ENCODE measurements at places on chromosomes 6 and 20.

DNA sequence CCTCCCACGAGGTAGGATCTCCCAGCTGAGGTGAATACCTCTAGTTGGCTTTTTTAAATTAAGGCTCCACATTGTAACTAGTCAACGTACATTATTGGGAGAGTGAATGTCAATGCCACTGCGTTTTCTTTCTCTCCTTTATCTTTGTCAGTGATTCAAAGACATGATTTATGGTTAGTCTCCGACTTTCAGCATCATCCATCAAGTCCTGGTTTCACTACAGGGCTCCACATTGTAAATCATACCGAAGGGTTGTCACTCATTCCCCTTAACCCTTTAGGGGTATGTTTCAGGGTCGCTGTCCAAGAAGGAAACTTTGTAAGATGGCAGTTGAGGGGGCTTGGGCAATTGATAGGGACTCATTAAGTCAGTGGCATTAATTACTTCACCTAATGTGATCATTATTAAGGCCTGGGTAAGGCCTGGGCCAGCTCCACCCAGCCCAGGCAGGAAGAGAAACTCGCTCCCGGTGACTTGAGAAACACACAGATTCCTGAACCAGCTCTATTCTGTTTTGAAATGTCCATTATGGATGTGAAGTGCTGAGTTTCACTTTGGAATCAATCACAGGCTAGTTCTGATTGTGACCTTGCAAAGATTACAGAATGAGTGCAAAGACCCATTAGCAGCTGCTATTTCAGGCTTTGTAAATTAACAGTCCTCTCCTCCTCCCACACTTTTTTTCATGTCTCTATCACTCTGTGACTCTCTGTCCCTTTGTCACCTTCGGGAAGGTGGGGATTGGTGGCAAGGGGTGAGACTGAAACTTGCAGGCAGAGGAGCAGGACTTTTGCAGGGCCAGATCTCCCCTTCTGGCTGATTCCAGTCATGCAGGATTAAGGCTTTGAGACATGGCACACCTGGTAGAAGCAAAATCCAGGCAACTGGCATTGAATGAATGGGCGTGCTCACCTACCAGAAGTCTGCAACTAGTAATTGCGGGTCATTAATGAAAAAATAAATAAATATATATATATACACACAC lies 222.4 kb downstream of the TSHZ2 start:
- no peak for DNase-seq

DNA sequence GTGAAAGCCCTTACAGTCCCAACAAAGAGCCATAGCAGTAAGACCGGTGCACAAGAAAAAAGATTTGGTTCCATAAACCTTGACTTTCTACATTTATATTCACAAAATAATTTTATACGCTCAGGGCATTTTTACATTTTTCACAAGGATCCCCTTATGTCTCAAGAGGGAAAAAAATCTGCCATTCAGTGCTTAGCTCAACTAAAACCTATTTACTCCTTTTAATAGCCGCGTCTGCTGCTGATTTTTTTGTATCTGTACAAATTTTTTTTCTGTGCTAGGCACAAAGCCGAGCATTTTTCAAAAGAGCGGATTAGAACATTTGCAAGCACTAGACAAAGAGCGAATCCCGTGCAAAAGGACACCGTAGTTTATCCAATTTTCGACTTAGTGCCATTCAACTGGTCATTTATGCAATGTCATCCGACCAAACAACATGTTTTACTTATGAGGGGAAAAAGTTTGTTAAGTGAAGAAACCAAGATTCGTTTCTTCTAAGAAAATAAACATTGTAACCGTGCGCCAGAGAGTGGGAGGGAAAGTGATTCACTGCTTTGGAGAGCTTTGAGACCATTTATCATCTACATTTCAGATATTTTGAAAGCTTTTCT lies 3.7 kb downstream of the TFAP2D start:
- no peak for DNase-seq

- DNase-seq = no peak
Observed at GRCh38 chr6:169416249-169416648, 162.6 kb upstream of the THBS2 start.

DNA sequence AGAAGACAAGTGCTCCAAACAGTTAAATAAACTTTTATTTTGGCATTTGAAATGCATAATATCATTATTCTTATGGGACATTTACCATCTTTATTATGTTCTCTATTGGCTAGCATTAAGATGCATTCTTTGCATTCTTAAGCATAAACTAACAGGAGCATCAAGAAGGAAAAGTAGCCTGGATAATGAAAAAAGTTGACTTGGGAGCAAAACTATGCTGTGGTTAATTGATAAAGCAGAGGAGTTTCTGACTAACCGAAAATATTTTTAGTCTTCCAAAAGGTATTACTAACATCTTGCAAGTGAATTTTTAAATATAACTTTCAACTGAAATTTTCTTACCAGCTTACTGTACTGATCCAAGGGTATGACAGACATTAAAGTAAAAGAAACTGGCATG lies 140.3 kb downstream of the FLRT3 start:
- DNase-seq = no peak

- DNase-seq = no peak
Observed at GRCh38 chr20:61753987-61754956, 311.4 kb downstream of the TAF4 start.

DNA sequence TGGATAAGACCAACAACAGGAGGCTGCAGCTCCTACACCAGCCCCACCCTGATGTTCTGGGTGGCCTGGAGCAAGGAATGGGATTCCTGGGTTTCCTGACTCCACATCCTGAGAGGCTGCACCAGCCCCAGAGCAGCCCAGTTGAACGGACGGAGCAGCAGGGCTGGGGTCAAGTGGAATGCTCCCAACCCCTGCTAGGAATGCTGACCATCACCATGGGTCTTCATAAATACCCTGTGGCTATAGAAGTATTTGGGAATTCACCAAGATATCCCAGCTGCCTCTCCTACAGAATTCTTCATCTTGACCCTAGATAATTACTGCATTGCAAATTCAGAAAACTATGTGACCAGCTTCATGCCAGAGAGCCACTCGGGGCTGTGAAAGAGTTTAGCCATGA lies 180.3 kb downstream of the THBS2 start:
- DNase-seq = no peak

GRCh38 chr6:100088009-100088408 lies 94.0 kb upstream of the MCHR2 start:
- DNase-seq = no peak

DNA sequence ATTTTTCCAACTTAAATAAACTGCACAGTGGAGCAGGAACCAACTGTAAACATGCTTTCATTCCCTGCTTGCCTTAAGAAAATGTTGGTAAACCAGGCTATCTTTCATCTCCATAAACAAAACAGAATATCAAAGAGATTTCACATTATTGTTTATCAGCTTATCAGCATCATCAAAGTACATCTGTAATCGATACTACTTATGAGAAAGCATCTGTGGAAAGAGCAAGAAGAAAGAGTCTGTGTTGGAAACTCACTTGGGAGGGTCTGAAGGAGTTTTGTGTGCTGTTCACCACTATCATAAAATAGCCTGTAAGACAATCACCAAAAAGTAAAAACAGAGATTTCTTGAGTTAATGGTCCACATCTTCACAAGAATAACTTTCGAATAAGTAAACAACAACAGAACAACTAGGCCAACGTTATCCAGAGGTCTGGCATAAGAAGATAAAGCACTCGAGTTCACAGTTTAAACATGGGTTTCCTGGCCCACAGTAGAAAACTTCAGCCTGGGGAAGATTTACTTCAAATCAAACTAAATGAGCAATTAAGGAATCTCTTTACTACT lies 47.9 kb downstream of the EPB41L2 start:
- no peak for DNase-seq

DNA sequence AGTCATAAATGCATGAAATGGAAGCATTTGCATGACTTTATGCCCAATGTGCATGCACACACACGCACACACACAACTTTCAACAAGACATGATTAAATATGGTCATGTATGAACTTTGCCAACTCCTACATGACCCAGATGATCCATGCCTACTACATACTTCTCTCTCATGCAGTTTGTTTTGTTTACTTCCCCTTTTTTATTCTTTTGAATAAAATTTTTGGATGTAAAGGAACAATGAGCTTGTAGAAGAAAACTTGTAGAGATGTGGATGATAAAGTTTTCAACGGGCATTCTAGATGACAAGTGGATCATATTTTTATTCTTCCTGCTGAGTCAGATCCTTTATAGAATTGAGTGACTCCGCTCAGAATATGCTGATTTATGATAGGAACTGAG lies 50.8 kb upstream of the AIG1 start:
- DNase-seq = no peak

GRCh38 chr6:144912474-144912873 lies 627.3 kb downstream of the UTRN start:
- no peak for DNase-seq

- DNase-seq = no peak
Observed at GRCh38 chr20:37518606-37519507, 2.2 kb upstream of the NNAT start.

- DNase-seq = no peak
Observed at GRCh38 chr20:62141397-62142251, 1.6 kb downstream of the PSMA7 start.

GRCh38 chr20:59153832-59154231 lies 9.8 kb upstream of the ZNF831 start:
- DNase-seq = no peak

DNA sequence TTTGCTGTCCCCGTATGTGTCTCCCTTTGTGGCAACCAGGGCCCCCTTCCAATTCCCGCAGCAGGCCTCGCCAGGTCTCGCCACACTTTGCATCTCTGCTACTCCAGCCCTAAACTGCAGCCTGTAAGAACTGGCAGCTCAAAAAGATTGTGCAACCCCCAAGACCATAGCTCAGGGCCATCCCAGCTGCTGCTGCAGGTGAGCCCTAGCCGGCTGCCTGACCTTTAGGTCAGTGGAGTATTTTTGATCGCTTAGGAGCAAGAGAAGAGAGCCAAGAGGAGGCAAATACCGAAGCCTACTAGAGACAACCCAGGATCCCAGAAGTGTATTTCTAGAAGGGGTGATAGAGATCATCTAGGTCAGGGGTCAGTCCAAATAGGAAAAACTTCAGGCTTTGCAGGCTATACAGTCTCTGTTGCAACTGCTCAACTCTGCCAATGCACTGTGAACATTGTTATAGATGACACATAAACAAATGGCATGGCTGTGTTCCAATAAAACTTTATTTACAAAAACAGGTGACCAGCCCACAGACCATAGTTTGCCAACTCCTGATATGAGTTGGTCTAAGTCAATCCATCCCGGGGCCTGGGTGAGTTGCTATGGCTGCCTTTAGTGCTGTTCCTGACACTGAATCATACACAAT lies 138.4 kb downstream of the EYA2 start:
- DNase-seq = no peak

DNA sequence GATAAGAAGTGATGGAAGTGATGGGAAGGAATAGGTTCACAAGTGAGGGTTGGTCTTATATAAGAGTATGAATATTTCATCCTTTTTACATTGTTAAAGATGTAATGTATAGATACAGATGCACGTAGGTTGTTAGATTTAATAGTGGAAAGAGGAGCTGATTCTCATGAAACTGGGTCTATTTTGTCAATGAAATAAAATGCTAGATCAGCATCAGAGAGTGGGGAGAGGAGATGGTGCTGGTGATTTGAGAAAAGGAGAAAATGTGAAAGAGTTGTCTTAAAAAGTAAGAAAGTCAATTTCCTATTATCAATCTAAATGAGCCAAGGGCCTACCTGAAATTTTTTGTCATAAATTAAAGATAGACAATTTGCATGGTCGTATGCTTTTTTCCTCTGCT lies 82.8 kb upstream of the FYN start:
- no peak for DNase-seq

- DNase-seq = no peak
Observed at GRCh38 chr6:90793771-90794170, 206.9 kb upstream of the MAP3K7 start.

DNA sequence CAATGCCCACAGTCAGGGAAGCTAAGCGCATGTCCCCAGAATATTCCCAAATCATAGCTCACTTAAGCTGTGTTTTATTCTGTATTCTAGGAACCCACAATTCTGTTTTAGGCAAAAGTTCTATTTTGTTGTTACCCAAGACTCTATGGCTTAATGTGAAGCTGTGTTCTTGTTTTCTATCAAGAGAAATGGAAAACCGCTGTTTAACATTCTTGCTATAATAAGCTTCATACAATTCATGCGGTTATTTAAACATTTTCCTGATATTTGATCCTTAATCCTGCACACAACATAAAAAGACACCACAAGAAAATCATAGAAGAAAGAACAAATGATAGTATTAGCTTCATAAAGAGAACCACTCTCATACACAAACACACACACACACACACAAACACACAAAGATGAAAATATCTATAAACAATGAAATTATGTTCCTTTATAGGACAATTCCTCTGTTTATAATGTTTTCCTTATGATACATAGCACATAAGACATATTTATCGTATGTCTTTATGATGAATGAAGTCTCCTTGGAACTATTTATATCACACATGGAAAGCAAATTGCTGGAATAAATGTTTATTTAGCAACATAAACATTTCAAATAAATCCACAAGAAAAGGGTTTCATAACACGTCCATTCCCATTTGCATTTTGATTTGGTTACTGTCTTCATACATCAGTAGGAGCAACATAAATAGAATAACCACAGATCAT lies 16.4 kb upstream of the COL21A1 start:
- DNase-seq = no peak

DNA sequence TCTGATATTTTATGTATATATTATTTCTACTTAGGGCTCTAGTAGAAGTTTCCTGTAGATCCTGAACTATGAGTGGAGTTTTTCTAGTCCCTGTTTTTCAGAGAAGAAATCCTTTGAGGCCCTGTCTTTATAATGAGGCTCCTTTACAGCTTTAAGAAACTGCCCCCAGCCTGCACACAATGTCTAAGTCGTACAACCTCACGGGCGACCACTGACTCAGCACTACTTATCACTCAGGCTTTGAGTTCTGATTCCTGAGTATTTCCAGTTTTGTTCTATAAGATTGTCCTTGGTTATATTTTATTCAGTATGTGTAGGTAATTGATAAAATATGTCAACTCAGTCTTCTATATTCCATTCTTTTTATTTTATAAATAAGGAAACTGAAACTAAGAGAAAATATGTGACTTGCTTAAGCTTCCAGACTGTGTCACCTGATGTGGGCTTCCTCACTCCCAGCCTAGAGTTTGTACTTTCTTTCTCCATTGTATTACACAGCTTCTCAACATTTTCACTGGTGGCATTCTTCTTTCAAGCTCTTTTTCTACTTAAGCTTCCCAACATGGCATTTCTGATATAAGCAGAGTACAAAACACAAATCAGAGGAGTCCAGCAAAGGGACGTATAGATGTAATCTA lies 167.0 kb downstream of the TBX18 start:
- DNase-seq = no peak

- no peak for DNase-seq
Observed at GRCh38 chr20:44092551-44093248, 94.3 kb downstream of the JPH2 start.

DNA sequence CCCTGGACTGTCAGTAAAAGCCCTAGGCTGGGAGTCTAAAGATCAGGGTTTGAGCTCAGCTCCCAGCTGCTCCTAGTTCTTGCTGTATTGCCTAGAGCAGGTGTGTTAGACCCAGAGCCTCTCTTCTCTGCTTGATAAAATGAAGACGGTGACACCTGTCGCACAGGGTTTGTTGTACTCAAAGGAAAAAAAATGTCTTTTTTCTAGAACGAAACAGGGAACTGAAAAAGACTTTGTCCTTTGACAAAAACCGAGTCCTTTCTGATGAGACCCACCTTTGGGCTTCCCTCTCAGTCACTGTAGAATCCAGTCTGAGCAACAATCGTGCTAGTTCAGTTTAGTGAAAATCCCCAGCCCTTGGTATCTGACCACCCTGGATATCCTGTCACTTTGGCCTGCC lies 102.1 kb upstream of the LAMP5 start:
- no peak for DNase-seq

Data from putamen (tissue), 1 donor.